Caco-2 (cell line): ENCODE measurements at places on chromosomes 1 and 21. TPM values are rescaled to one million over a fixed set of nuclear protein-coding genes. Genes with fewer than 3 reads are reported as not detected.

DNA sequence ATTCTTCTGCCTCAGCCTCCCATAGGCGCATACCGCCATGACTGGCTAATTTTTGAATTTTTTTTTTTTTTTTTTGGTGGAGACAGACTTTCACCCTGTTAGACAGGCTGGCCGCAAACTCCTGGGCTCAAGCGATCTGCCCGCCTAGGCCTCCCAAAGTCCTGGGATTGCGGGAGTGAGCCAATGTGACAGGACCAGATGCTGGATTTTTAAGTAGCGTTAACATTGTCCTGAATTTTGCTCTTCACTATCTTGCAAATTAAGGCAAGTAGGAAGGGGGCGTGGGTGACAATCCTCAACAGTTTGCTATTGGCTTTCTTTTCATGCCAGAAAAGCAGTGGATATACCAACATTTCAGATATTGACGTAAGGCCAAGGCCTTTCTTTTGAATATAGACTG lies 49.7 kb upstream of the TSNAX start:
- DNase-seq: no peak

ATP6V1G3 gene
- 3.5 and 4.7 TPM in 2 replicates for total RNA-seq

DNA sequence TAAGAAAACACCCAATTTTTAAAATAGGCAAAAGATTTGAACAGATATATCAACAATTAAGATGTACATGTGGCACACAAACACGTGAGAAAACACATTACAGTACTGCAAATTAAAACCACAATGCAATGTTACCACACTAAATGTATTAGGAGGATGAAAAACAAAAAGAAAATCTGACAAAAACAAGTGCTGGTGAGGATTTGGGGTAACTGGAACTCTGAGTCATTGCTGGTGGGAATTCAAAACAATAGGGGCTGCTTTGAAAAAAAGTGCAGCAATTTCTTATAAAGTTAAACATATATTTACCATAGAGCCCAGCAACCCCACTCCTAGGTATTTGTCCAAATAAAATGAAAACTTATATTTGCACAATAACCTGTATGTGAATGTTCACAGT lies 614.1 kb downstream of the SMYD3 start:
- DNase-seq: no peak

DNA sequence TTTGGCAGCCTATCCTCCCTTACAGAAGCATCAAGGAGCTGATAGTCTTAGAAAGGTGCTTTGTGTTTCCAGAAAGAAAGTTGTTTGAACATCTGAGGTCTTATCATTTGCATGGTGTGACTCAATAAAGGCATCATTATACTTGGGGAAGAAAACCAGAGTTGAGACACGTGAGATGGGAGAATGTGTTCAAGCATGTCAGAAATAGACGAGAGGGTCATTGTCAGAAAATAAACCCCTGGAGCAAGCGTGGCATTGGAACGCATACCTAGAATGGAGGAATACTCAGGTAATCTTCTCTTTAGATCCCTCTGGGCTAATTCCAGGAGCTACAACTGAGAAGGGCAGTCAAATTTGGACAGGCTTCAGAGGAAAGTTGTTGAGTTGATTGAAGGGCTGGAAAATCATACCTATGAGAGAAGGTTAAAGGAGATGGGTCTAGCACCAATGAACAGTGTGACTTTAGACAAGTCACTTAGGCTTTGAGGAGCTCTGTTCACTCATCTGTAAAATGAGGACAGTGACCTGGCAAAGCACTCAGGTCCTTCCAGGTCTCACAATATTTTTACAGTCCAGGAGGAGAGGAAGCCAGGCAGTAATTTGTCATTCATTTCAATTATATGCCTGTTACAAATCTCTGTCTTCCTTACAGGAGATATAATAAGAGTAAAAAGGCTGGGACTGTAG lies 101.3 kb upstream of the C1orf21 start:
- DNase-seq: no peak

KCND3 gene
- total RNA-seq: 4.0 and 5.1 TPM in 2 replicates

- DNase-seq: no peak
These were observed 4.6 kb downstream of the MYCL start for GRCh38 chr1:39896909-39897685.

DNA sequence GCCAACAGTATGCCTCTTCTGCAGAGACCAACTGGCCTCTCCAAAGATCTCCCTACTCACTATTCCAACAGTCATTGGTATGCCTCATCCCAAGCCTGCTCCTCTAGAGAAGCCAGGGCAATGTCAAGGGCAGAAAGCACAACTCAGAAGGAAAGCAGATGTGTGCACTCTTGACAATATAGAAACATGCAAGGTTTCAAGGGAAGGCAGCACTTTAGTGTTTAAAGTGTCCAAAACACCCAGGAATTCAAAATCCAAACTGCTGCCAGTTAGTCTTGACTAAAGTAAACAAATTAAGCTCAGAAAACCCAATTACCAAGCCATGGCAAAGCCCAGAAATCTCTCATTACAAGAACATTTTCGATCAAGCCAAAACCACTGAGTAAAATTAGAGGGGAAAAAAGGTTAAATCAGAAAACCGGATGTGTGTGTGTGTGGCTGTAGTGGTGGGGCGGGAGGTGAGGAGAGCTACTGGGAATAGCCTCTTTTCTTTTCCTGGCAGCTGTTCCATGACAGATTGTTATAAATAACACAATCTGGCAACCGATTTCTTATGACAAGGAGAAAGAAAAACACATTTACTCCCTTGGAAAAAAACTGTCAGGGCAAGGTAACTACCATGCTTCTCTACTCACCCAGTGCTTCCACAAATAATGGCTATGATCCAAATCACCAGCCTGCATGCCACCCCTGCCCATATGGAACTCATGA lies 39.2 kb downstream of the EIF2B3 start:
- DNase-seq: no peak

GRCh38 chr1:36322786-36323635 lies 434 bp downstream of the EVA1B start:
- peak; percentile 40 for DNase-seq
